T-helper 1 cell (primary cell): ENCODE measurements at places on chromosomes 6 and 20.

GRCh38 chr6:145829102-145829501, 14.5 kb upstream of the FBXO30 start:
- DNase-seq: no peak

- no peak for DNase-seq
These were observed 42.0 kb downstream of the PREX1 start for GRCh38 chr20:48785801-48786200.

GRCh38 chr20:21505810-21506530, 7.9 kb downstream of the NKX2-2 start:
- DNase-seq: peak; percentile 56

- DNase-seq: no peak
These were observed 54.3 kb downstream of the TCP11 start for GRCh38 chr6:35086636-35087360.

DNA sequence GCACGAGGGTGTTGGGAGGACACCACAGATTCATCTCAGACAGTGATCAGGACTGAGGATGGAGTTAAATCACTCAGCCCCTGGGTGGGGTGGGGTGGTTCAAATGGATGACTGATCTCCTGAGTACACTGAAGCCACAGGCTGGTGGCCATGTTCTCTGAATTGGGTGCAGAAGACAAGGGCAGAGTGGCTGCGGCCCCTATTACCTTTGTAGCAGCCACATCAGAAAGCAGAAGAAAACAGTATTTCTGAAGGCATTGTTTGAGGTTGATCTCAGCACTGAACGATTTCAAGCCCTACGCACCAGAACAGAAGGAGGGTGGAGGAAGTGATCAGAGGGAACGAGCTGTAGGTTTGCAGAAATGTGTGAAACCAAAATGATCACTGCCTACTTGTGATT, 71.6 kb downstream of the SH3BGRL2 start:
- peak; percentile 2 for DNase-seq

GRCh38 chr6:118171852-118172251, 264.8 kb downstream of the SLC35F1 start:
- no peak for DNase-seq

- DNase-seq: no peak
These were observed 74.0 kb downstream of the SOBP start for GRCh38 chr6:107563694-107564588.

- no peak for DNase-seq
These were observed 206.8 kb upstream of the ARG1 start for GRCh38 chr6:131366223-131366622.

GRCh38 chr20:53263554-53264438, 291.6 kb downstream of the TSHZ2 start:
- DNase-seq: no peak

DNA sequence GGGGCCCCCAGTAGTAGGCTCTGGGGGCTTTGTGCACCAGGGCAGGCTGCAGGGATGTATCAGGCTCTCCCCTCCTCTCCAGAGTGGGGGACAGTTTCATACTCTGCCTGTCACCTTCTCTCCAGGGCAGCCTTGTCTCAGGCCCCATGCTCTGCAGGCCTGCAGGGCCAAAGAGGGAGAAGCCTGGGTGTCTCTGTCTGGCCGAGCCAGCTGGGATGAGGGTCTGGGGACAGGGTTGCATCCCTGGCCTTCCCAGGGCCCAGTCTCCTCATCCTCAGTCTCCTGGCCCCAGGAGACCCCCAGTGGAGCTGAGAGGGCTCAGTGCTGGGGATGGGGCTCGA, 14.8 kb upstream of the IP6K3 start:
- no peak for DNase-seq

DNA sequence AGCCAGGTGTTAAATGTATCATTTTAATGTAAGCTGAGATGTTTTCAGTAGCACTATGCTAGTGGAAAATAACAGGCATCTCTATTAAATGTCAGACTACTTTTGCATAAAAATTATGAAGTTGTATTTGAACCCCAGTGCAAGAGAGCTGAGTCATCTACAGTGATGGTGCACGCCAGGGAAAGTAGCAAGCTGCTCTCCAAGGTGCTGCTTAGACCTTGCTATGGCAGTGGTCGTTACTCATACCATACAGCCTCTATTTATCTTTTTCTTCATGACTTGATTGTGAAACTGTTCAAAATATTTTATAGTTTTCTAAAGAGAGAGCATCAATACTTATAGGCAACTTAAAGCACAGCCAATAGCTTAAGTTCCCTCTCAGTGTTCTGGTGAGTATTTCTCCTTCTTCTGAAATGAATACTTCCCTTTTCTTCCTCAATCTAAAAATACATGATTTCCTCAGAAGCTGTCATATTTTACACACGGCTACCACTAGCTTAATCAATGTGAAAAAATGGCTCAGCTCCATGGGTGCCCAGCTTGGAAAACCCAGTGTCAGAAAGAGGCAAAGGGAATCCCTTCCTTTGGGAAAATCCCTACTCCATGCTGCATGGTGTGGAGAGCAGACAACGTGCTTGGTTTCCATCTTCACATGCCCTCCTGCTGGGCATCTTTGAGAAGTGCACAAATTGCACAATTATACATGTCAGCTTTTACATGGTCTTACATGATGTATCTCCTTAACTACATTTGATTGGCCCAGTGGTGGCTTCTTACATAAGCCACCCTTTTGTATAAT, 105.6 kb downstream of the ELOVL4 start:
- DNase-seq: no peak

DNA sequence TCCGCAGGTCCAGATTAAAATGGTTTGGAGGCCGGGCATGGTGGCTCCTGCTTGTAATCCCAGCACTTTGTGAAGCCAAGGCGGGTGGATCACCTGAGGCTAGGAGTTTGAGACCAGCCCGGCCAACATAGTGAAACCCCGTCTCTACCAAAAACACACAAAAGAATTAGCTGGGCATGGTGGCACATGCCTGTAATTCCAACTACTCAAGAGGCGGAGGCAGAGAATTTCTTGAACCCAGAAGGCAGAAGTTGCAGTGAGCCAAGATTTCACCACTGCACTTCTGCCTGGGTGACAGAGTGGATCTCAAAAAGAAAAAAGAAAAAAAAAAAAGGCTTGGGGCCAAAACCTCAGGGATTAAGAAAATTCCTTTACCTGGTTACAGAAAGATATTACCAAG, 30.5 kb downstream of the C6orf15 start:
- no peak for DNase-seq

GRCh38 chr20:17620371-17621228, 50.7 kb downstream of the DSTN start:
- peak; percentile 11 for DNase-seq

DNA sequence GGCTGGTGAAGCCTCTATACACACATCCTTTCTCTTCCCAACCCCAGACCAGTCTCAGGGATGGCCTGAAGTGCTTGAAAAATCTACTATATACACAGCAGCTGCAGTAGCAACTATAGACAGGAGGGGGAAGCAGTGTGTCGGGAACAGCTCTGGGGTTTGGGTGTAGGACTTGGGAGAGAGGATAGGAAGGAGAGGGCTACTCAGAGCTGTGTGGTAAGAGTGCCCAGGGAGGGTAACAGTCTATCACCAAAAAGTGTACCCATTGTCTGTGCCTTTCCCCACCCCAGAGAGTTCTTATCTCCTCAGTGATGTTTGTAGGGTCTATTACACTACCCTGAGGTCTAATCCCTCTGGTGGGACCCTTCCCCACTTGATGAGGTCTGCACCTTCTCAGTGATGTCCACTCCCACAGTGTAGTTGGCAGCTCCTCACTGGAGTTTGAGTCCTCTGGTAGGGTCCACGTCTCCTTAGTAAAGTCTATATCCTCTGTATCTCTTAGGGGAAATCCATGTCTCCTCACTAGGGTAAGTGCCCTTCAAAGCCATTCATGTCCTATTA, 1.5 kb upstream of the GGT7 start:
- no peak for DNase-seq

DNA sequence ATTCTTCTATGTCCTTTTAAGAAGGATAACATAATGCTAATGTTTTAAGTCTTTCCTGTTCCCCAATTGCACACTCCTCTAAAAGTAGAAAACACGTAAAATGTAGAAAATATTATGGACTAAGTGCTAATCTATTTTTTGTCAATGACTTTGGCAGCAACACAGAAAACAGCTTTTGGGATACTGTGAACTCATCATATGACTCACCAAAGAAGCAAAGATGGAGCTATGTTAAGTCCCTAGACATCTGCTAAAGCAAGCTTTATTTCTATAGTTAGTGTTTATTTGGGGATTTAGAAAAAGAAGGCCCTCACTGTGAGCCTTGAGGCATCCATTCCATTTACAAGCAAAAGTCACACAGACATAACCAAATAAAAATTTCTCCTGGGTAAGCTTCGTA, 23.0 kb downstream of the OPN5 start:
- no peak for DNase-seq

DNA sequence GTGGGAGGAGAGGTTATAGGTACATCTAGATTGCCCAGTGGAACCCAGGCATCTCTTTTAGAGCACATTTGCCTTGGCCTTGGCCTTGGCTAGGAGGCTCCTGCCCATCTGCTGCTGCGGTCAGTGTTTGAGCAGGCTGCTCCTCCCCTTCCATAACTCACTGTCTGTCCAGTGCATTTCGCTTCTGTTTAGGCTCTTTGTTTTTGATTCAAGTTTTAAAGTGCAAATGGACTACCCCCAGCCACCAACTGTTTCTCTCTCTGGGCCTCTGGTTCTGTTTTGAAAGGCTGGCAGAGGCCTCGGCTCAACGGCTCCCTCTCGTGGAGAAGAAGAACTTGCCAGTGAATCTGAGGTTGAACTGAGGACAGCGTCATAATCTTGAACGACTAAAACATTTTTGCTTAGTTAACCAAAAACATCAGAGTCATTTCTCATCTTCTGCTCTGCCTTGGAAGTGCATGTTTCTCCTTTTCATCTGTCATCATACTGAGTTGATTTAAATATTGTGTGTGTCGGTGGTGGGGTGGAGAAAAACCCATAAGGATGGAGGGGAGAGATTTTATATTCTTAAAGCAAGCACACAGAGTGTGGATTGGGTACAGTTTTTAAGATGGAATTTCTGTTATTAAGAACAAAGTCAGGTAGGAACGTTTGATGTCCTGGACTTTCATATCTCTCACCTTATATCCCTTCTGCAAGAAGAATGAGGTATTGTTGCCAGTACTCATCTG, 171.4 kb downstream of the DTNBP1 start:
- DNase-seq: peak; percentile 30

GRCh38 chr6:38354905-38355304, 284.8 kb downstream of the BTBD9 start:
- no peak for DNase-seq

DNA sequence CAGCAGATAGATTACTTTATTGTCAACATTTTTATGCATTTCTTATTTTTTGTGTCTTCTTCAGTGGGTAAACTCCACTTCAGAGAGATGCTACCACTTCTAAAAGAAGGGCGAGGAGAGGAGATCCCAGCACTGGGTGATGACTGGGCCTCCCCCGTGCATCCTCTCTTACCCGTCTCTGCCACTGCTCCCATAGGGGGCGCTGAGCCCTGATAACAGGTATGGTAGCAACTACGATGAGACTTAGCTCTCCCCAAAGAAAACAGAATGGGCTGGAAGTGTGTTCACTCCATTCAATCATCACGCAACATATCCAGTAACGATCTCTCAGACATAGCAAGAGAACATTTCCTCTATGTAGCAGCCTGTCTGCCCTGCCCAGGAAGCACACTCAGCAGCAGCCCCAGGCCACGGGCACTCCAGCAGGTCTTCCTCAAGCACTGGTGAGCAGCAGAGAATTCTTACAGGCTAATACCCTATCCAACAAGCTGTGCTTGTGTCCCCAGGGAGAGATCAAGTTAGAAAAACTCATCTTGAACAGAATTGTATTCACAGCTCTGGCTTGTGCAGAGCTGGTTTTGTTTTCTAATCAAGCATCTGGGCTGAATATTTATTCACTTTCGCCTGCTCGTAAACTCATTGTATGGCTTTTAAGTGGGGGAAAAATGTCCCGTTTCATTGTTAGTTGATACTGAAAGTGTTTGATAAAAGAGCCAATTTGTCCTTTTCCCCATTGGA, 533.1 kb upstream of the CDH4 start:
- DNase-seq: no peak

GRCh38 chr20:60224914-60225313, 266.7 kb downstream of the CDH26 start:
- DNase-seq: no peak

DNA sequence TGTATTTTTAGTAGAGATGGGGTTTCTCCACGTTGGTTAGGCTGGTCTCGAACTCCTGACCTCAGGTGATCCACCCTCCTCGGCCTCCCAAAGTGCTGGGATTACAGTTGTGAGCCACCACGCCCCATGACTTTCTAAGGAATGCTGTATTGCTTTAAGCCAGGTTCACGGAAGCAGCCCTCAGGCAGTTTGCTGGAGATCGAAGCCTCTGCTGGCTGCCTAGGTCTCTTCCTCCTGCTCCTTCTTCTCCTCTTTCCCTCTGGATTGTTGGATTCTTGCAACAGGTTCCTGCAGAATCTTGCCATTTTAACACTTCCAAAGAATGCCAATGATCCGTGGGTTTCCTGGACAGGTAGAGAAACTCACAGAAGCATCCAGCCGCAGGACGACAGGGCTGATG, 29.3 kb upstream of the B4GALT5 start:
- DNase-seq: no peak

DNA sequence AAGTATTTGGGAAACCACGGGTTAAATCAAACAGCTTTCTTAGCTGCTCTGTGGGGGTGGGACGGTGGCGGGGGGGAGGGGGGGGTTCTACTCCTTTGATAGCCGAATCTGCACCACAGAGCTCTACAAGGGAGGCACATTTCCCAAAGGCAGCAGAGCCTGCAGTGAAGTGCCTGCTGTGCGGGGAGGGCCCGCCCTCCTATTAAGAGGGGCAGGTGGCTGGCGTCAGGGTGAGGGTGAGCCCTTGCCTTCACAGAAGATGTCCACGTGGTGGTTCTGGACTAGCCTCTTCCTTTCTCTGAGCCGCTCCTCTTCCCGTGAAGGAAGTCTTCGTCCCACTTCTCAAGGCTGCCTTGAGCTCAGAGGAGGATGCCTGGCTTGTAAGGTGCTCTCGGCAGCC, 174.9 kb upstream of the THBS2 start:
- DNase-seq: no peak

DNA sequence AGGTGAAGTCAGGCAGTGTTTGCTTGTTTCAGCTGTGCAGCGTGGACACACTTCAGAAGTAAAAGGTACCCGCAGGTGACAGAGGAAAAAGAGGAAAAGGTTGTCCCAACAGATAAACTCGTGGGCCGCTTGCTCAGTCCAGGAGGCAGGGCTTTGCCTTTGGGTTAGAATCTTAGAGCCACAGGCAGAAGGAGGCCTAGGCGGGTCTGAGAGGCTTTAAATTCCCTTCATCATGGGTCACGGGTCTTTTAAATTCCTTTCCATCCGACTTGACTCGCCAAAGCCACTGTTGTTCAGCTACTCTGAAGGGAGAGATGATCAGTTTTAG, 48.2 kb downstream of the AGPAT4 start:
- DNase-seq: no peak

DNA sequence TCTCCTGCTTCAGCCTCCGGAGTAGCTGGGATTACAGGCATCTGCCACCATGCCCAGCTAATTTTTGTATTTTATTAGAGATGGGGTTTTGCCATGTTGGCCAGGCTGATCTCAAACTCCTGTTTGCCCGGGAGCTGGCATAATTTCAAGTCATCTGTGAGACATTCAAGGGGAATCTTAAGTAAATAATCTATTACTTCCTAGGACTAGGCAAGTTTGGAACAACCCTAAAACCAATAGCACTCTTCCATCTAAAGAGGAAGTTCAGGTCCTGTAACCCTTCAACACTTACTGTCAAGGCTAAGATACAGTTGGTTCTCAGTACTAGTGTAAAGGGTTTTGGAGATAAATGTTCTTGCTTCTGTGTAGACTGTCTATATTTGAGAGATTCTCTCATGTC, 267.8 kb upstream of the IRAK1BP1 start:
- no peak for DNase-seq

GRCh38 chr6:10449751-10450150, 34.9 kb upstream of the TFAP2A start:
- no peak for DNase-seq

GRCh38 chr20:54366669-54367344, 108.6 kb upstream of the DOK5 start:
- no peak for DNase-seq
